Activated CD8-positive, alpha-beta memory T cell treated with anti-CD3 and anti-CD28 coated beads for 36 hours (primary cell): ENCODE measurements at places on chromosomes 3 and 15. TPM values are rescaled to one million over a fixed set of nuclear protein-coding genes. Genes with fewer than 3 reads are reported as not detected.

Gene COL6A6
- total RNA-seq: not detected

Gene ZPLD1
- total RNA-seq: not detected

Gene MLF1
- 2.8 TPM for total RNA-seq

Gene ARL14
- not detected for total RNA-seq

Gene ITIH3
- not detected for total RNA-seq

Gene LTF
- not detected for total RNA-seq

Gene DUOXA2
- not detected for total RNA-seq

Gene TBC1D2B
- total RNA-seq: 43.0 TPM

Gene RPSA
- total RNA-seq: 2,422 TPM

Gene MOBP
- not detected for total RNA-seq

Gene FGF12
- total RNA-seq: not detected

Gene LSM3
- 25.4 TPM for total RNA-seq

Gene RAB6B
- 0.42 TPM for total RNA-seq

Gene CFAP91
- total RNA-seq: 0.82 TPM

Gene AADAC
- total RNA-seq: not detected

Gene IL16
- total RNA-seq: 80.8 TPM

Gene GPR62
- not detected for total RNA-seq

Gene TGM5
- total RNA-seq: not detected

Gene LRRN1
- 0.67 TPM for total RNA-seq

Gene CYP11A1
- total RNA-seq: 0.23 TPM

Gene SNX22
- 0.76 TPM for total RNA-seq

Gene GREM1
- total RNA-seq: not detected

Gene IL17RB
- total RNA-seq: 0.25 TPM

Gene IGSF10
- not detected for total RNA-seq

Gene MYO5C
- 0.23 TPM for total RNA-seq

Gene VEPH1
- not detected for total RNA-seq

Gene MUC20
- 0.63 TPM for total RNA-seq

Gene CHRFAM7A
- total RNA-seq: 0.74 TPM

Gene C2CD4A
- 0.27 TPM for total RNA-seq

Gene LMAN1L
- not detected for total RNA-seq

Gene SLC28A2
- total RNA-seq: not detected

Gene GXYLT2
- total RNA-seq: not detected

Gene LDHAL6B
- not detected for total RNA-seq

Gene CLEC3B
- 0.27 TPM for total RNA-seq

Gene FGD5
- not detected for total RNA-seq

Gene XCR1
- total RNA-seq: not detected

Gene ST8SIA2
- not detected for total RNA-seq

Gene CAPN3
- total RNA-seq: 2.5 TPM

Gene ISLR
- total RNA-seq: not detected

Gene GOLGA8T
- not detected for total RNA-seq

Gene STAB1
- not detected for total RNA-seq

Gene TOP2B
- total RNA-seq: 112 TPM

Gene ARGFX
- not detected for total RNA-seq

Gene ERICH6
- total RNA-seq: not detected

Gene SLC22A14
- 0.11 TPM for total RNA-seq

Gene SPESP1
- 0.99 TPM for total RNA-seq

Gene ABI3BP
- total RNA-seq: not detected

Gene STAC
- total RNA-seq: not detected

Gene ATP1B3
- total RNA-seq: 235 TPM

Gene DOCK3
- 2.5 TPM for total RNA-seq

Gene CCR9
- total RNA-seq: 1.5 TPM

Gene RARRES1
- total RNA-seq: not detected

Gene RGMA
- not detected for total RNA-seq

Gene NCBP2
- 122 TPM for total RNA-seq

Gene OR5H1
- total RNA-seq: not detected

Gene ARHGEF26
- total RNA-seq: 0.08 TPM
